Thyroid gland (tissue), 4 donors: ENCODE measurements at places on chromosomes 3 and 15. TPM values are rescaled to one million over a fixed set of nuclear protein-coding genes. Genes with fewer than 3 reads are reported as not detected.
A peak's percentile ranks its signal among the peaks of the same experiment; 100 is the strongest.

DNA sequence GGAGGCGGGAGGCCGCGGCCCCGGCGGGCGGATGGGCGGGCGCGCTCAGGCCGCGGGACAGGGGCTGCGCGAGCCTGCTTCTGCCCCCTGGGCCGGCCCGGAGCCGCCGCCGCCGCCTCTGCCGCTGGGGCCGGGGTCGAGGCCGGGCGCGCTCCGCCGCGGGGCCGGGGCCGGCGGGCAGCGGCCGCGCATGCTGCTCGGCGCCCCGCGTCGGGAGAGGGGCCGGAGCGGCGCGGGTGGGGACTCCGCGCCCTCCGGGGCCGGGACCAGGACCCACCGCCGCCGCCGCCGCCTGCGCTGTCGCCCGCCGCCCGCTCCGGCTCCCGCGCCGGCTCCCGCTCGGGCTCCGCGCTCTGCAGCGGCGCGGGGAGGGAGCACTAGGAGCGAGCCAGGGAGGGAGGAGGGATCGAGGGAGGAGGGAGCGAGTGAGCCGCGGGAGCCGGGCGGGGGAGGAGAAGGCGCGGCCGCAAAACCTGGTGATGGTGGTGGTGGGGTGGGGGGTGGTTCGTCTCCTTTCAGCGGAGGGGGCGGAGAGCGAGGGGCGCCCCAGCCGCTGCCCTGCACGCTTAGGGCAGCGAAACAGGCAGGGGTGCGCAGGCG, at the start of gene LINGO1:
TSS of gene LINGO1 (minus strand) at position 379 of the 600 bp plus-strand sequence. CDS start 597 bp downstream, outside the sequence.
- DNase-seq: no peak

- no peak for DNase-seq
Measured at GRCh38 chr15:73621286-73621826, 11.8 kb downstream of the NPTN start.

The GPR27 gene
- 8.0 TPM for total RNA-seq

DNA sequence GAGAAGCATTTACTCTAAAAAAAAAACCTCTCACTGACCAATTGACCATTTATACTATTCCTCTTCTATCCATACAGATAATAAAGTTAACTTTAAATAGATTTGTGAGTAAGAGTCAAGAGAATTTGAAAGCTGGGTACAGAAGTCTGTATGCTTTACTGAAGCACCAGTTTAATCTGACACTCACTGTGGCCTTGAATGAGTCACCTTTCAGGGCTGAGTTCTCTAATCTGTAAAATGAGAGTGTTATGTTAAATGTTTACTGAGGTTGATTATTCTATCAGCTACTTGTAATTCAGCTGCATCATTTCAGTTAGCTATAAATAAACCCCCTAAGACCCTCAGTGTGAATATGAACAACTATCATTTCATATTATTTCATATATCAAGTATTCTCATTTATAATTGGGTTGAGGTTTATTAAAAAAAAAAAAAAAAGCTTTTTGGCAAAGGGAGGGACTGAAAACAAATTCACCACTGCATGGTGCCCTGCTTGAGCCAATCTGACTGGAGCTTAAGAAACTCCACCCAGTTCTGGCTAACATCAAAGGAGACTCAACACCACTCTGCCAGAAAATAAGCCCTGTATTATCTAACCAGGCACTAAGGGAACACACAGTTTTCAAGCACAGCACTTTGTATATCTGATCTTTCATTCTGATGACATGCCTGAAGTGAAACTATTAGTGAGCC, 2.8 kb downstream of the MAP4 start:
- DNase-seq: peak; percentile 21

GRCh38 chr3:170037463-170038433, at the start of gene GPR160:
TSS of gene GPR160 (plus strand) at chr3:170037995. CDS start at chr3:170083973, 45,978 bp downstream.
- peak; percentile 87 for DNase-seq
